ENCODE measurements at places on chromosomes 1 and 21.

DNA sequence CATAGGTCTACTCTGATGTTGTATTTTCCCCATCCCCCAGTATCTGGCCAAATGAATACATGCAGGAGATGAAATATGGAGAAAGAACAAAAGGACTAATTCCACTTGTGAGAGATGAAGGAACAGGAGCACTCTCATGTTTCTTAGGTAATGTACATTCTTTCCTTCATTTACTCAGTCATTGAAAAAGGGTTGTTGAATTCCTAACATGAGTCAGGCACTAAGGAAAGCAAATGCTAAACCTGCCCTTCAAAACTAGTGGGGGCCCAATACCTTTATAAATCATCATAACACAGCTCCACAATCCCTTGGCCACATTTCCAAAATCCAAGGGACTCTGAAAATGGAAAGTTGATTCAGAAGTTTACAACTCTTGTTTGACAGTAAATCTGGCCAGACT, 94.3 kb downstream of the DIRAS3 start:
- no peak for DNase-seq

DNA sequence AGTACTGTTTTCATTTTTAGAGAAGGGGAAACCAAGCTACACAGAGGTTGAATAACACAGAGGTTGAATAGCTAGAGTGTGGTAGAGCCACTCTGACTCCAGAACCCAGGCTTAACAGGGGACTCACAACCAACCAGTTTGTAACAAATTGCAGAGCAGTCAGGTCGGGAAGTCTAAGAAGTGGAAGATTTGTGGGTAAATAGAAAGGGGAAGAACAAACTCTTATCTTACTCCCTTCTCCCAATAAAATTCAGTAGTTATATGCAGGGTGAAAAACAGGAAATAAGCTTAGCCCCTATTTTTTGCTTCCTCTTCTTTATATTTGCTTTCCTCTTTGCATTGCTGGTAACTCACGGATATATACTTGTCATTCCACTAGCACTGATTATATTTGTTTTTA, 23.2 kb downstream of the CDC42 start:
- no peak for DNase-seq

DNA sequence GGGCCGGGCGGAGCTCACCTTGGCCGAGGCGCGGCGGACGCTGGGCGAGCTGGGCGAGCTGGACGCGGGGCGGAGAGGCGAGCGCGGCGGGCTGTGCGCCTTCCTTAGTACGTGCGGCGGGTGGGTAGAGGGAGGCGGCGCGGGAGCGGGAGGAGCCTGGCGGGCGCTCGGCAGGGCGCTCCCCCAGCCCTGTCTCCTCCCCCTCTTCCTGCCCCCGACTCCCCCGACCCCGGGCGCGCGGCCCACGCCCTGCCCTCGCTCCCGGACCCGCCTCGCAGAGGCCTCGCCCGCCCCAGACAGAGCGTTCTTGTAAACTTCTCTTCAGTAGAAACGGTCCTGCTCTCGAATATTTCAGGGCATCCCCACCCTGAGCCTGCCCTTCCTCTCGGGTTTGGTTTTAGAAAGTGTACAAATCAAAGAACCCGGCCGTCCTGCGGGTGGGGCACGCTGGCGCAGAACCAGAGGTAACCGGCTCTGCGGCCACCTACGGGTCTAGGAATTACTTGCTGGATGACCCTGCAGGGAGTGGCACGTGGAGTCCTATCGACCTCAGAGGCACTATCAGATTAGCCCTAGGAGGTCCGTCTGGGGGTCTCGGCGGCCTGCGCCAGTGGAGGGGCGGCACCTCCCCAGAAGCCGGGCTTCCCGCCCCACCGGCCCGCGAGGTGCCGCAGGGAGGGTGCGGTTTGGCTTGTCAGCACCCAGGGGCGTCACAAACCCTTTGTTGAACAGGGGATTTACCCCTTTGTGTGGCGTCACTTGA, at the start of gene S100A10:
TSS of gene S100A10 (minus strand) at position 126 of the 763 bp plus-strand sequence. CDS start 7,629 bp downstream, outside the sequence.
- peak; percentile 72 for DNase-seq

GRCh38 chr1:19014765-19015164, 58.3 kb upstream of the IFFO2 start:
- no peak for DNase-seq

- no peak for DNase-seq
Observed at GRCh38 chr1:85563139-85563538, 17.4 kb upstream of the CCN1 start.

DNA sequence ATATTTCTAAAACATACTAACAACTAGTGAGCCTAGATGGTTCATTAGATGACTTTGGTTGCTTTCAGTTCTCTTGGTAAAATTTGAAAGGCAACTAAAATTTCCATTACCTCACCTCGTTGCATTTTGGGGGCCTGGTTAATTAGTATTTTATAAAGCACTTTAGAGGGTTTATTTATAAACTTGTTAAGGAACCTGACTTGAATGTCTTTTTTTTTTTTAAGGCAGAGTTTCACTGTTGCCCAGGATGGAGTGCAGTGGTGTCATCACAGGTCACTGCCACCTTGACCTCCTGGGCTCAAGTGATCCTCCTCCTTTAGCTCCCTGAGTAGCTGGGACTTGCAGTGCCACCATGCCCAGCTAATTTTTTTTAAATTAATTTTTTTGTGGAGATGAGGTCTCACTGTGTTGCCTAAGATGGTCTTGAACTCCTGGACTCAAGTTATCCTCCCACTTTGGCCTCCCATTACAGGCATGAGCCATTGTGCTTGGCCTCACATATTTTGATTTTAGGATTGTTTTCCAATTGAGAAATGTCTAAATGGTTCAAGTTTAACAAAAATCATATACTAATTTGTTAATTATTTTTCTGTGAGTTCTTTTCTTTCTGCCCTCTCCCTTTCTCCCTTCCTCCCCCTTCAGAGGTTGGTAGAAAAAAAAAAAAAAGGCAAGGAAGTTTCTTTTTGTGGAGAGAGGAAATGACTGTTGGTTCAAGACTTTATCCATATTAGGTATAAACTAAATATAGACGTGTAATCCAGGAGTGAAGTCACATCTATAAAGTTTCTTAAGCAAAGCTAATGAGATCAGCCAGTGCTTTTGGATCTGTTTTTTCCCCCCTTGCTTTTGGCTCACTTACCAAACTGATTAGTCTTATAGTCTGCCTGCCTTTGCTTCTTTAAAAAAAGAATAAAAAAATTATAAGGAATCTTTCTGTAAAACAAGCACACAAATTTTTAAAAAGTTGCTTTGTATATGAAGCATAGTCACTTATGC, 24.7 kb downstream of the CLIC4 start:
- peak; percentile 97 for DNase-seq

DNA sequence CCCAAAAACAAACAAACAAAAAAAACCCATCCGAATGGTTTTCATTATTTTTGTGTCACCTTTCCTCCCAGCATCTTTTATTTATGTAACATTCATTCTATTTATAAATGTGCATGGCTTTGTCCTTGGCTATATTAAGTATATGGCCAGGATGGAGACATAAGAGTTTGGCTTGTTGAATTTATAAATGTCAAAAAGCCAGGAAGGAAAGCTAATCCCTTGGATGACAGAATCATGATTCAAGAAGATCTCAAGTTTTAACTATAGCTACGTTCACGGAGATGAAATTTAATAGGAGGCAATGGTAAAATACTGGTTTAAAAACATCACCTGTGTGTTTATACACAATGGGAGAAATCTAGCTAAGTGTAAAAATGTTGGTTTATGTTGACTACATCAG, 5.0 kb downstream of the CEP170 start:
- DNase-seq = no peak

- DNase-seq = peak; percentile 47
Observed at GRCh38 chr21:29335720-29336119, 37.0 kb downstream of the BACH1 start.

DNA sequence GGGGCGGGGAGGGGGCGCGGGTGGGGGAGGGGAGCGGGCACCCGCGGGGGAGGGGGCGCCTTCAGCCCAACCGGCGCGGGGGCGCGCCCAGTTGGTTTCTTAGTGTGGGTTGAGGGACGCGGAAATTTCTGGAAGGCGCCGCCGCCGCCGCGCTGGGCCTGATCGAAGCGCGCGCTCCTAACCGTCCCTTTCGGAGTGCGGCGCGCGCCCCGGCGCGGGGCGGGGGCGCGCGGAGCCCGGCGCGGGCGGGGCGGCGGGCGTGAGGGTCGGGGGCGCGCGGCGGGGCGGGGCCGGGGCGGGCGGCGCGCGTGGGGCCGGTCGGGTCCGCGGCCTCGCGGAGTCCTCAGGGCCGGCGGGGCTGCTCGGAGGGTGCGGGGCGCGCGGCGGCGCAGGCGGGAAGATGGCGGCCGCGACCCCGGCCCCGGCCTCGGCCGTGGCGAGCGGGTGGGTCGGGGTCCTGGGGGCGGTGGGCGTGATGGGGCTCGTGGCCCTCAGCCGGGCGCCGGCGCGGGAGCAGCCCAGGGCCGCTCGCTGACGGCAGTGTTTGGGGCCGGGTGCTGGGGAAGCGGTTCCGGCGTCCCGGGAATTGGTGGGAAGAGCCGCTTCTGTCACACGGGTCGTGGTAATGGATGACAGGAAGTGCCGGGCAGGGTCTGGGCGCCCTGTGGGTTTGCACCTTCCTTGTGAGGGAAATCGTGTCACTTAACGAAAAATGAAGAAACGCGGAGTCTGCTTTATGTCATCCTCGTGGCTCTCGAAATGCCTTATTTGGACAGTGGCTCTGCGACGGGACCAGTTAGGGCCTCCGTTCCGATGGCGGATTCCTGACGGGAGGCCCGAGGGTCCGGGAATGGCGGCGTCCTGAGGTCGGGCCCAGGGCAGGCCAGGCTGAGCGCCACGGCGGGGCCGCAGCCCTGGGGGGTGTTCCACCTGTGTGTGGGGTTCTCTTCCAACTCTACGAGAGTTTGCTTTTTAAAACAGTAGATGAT, 764 bp downstream of the PKNOX1 start:
- DNase-seq = peak; percentile 46

DNA sequence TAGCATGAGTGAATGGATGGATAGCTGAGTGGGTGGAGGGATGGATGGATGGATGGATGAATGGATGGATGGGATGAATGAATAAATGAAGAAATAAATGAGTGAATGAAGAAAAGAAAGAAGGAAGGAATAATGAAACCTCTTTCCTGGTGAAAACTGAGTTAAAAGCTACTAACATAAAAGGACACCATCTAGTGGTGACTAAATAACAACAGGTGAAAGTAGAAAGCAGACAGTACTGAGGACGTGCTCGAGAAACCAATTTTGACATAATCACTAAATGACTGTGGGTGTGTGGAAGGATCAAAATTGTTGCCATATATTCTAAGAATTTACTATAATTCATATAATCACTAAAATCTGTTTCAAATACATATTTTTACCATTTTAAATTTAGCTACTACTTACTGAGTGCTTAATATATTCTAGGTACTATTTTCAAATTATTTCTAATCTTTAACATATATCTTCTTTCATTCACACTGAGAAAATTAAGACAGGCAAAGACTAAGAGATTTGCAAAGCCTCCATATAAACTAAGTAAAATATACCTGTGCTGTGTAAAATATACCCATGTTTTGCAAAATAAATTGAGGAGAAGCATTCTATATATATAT, 522.9 kb downstream of the LRRIQ3 start:
- DNase-seq = peak; percentile 12

- peak; percentile 49 for DNase-seq
Observed at GRCh38 chr1:218374401-218375353, 29.5 kb downstream of the TGFB2 start.

DNA sequence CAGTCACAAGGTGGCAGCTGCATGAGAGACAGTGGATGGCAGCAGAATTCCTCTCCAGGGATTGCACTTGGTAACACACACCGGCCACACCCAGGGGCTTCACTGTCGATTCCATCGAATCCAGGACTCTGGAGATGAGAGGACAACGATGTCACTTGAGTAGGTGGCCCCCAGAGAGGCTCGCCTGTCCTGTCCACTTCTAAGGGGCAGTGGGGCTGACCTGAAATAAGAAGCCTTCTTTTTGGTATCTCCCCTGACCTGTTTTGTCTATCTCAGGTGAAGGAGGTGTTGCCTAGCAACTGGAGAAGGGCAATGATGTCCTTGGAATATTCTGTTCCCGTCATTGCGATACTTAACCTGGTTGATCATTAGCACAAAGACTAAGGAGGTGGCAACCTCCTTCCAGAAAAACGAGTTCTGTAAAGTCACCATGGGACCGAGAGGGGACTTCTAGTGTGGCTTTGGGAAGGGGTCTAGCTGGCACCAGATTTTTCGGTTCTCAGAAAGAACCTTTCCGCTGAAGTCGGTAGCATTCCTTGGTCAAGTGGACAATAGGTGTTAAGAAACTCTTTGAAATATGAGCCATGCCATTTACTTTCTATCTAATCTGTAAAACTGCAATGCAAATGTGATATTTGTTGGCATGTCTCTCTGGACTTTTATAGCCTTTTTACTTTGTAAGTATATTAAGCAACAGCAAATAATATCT, 85.2 kb upstream of the TMPRSS2 start:
- no peak for DNase-seq

- no peak for DNase-seq
Observed at GRCh38 chr1:190578526-190578925, 100.9 kb upstream of the BRINP3 start.

Data from fibroblast of mammary gland (primary cell).